Stimulated activated CD8-positive, alpha-beta memory T cell treated with anti-CD3 and anti-CD28 coated beads, Interleukin-2, amount 100 ng/mL, for 48 hours (primary cell): ENCODE measurements at places on chromosomes 3 and 15.

GRCh38 chr3:102165367-102165766 lies 269.4 kb upstream of the ZPLD1 start:
- no peak for DNase-seq

DNA sequence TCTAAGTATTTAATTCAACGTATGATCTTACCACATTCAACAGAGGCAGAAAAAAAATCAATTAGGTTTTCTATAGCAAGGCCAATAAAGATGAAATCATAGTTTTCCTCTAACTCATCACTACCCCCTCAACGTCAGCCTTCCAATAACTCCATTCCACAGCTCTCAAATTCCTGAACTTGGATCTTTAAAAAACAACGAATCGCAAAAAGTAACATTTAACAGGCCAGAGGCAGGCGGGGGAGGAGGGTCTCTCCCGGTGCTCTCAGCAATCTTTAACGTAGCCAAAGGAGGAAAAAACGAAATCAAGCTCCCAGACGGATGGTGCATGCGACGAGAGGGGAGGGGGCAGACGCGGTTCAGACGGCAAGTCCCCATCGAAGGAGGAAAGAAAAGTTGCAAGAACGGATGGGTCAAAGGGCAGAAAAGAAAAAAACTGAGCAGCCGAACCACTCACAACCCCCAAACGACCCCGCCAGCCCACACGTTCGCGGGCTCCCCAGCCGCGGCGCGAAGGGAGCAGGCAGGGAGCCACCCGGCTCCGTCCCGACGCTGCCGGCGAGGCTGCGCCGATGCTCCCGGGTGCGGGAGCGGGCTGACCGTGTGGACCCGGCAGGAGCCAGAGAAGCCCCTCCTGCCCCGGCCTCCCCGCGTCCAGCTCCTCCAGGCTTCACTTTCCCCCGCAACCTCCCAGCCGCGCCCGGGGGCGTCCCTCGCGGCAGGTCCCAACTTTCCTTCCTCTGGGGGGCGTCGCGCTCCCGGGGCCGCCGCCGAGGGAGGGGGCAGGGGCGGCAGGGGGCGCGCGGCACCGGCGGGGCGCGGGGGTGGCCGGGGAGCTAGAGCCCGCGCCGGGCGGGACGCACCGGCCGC lies 703 bp downstream of the PEAK1 start:
- DNase-seq = peak; percentile 27

GRCh38 chr3:119310071-119310470 lies 15.9 kb downstream of the ARHGAP31 start:
- no peak for DNase-seq

- DNase-seq = no peak
Observed at GRCh38 chr3:119468041-119468440, 722 bp upstream of the POGLUT1 start.

DNA sequence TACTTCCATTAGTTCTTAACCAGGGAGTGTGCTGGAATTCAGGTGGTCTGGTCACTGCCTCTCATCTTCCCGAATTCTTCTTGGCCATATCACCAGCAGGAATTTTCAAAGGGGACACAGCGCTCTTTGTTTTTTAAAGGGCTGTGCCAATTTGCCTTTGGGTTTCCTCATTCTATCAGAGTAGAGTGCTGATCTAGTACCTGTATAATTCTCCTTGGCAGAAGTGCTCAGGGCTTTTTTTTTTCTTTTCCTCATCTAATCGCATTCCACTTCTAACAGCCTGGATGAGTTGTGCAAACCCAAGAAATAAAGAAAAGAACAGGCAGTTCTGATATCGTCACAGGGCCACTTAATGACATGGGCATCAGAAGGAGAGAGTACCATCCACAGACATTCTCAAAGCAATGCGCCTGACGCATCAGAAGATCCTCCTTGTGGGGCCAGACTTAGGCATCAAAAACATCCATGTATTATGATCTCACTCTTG lies 121.0 kb downstream of the ASB7 start:
- no peak for DNase-seq
